DMS153 (cell line): ENCODE measurements at places on chromosomes 13 and 19.

DNA sequence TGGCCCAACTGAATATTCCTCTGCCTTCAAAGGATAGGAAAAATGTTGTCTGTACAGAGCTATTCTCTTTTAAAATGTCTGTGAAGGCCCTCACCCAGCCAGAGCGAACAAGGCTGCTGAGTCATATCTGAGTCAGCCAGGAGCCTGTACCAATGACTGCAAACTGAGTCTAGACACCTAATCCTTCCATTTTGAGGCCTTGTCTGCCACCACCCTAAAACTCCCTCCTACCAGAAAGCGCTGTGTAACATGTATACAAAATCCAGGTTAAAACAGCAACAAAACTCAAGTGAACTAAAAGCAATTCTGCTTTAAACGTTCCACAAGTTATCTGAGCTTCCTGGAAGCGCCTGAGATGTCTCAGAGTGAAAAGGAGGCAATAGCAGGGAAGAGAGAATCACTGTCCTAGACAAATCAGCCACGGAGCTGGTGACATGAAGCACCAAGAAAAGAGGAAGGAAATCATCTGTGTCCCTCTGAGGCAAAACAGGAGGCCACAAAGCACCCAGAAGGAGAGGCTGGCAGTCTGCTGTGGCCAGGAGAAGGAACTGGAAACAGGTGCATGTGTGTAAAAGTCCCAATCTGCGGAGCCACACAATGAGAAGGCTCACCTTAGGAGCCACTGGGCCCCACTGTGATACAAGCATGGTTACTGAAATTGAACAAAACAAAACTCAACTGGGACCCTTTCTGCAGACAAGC, 10.2 kb downstream of the DHRS12 start:
- DNase-seq, result no peak

GRCh38 chr13:101811881-101812280, 359.4 kb downstream of the ITGBL1 start:
- no peak for DNase-seq

DNA sequence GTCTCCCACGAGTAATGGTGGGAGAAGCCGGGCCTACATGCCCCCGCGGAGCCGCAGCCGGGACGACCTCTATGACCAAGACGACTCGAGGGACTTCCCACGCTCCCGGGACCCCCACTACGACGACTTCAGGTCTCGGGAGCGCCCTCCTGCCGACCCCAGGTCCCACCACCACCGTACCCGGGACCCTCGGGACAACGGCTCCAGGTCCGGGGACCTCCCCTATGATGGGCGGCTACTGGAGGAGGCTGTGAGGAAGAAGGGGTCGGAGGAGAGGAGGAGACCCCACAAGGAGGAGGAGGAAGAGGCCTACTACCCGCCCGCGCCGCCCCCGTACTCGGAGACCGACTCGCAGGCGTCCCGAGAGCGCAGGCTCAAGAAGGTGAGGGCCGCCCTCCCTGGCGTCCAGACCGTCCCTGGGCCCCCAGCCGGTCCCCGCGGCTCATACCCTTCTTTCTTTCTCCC, 1.4 kb upstream of the USF2 start:
- DNase-seq, result no peak

- no peak for DNase-seq
Observed at GRCh38 chr19:8615024-8615423, 4.5 kb upstream of the ADAMTS10 start.

GRCh38 chr19:10510301-10510802, 6.9 kb downstream of the S1PR5 start:
- no peak for DNase-seq

- DNase-seq, result no peak
Observed at GRCh38 chr19:14385492-14385891, 4.2 kb downstream of the ADGRE5 start.

- DNase-seq, result no peak
Observed at GRCh38 chr19:6842871-6843607, 44.3 kb upstream of the ADGRE1 start.

- DNase-seq, result no peak
Observed at GRCh38 chr19:932648-933552, 7.1 kb downstream of the ARID3A start.

GRCh38 chr13:98775386-98775785, 22.9 kb upstream of the SLC15A1 start:
- no peak for DNase-seq

GRCh38 chr13:78680576-78681350, 21.8 kb upstream of the OBI1 start:
- no peak for DNase-seq

DNA sequence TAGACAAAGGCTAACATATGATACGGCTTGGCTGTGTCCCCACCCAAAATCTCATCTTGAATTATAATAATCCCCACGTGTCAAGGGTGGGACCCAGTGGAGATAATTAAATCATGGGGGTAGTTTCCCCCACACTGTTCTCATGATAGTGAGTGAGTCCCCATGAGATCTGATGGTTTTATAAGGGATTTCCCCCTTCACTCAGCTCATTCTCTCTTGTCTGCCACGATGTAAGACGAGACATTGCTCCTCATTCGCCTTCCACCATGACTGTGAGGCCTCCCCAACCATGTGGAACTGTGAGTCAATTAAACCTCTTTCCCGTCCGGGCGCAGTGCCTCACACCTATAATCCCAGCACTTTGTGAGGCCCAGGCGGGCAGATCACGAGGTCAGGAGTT, 143.5 kb downstream of the RXFP2 start:
- no peak for DNase-seq

GRCh38 chr19:3336680-3337523, 29.5 kb upstream of the NFIC start:
- DNase-seq, result peak; percentile 82

- DNase-seq, result no peak
Observed at GRCh38 chr13:67281466-67281865, 51.3 kb upstream of the PCDH9 start.

GRCh38 chr13:70923863-70924752, 815.9 kb upstream of the KLHL1 start:
- DNase-seq, result no peak

GRCh38 chr13:80704369-80704768, 363.4 kb upstream of the SPRY2 start:
- DNase-seq, result no peak

GRCh38 chr13:30159446-30159839, 147.9 kb downstream of the KATNAL1 start:
- no peak for DNase-seq

- DNase-seq, result no peak
Observed at GRCh38 chr19:16249826-16250404, 52.2 kb downstream of the AP1M1 start.

DNA sequence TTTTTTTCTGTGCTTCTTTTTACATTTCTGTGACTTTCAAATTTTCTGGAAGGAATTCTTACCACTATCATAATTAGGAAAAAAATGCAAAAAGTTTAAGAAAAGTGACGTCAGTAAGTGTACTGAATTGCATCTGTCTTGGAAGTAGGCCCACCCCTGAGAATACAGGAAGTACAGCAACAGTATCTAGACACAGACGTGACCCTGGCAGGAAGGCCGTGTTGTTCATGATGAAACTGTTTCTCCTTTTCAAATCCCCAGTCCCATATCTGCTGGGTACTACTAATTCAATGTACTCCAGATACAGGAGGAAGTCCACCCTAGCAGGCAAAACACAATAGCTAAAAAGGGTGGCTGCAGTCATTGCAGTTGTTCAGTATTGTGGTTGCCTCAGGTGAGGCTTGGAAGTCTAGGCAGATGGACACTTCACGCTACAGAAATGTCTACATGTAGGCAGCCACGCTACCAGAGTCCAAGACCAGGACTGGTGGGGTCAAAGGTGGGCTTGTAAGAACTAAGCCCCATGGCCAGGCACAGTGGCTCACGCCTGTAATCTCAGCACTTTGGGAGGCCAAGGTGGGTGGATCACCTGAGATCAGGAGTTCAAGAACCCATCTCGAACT, 49.6 kb upstream of the MED4 start:
- DNase-seq, result no peak

- no peak for DNase-seq
Observed at GRCh38 chr13:102774214-102774568, 605 bp upstream of the TEX30 start.

DNA sequence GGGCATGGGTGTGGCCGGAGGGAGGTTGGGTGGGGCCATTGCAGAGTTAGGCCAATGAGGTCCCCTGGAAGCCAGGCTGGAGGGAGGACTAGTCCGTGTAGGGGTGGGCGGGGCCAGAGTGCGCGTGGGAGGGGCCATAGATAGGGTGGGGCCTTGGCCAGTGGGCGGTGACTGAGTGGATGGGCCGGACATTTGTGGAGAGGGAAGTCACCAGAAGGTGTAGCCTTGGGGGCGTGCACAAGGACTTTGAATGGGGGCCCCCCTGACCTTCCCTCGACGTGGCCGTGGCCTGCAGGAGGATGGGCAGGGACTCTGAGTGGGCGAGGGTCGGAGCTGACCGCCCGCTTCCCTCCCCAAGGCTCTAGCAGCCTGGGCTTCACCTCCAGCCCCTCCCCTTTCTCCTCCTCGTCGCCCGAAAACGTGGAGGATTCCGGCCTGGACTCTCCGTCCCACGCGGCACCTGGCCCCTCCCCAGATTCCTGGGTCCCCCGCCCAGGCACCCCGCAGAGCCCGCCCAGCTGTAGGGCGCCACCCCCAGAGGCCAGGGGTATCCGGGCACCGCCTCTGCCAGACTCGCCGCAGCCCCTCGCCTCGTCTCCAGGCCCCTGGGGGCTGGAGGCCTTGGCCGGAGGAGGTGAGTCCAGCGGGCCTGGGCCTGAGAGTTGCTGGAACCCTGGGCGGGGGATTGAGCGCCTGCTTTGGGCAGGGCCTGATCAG, 16.5 kb upstream of the B3GNT3 start:
- peak; percentile 60 for DNase-seq

- no peak for DNase-seq
Observed at GRCh38 chr19:6039566-6040225, 61.8 kb upstream of the RANBP3 start.

GRCh38 chr13:27487776-27488175, 37.4 kb upstream of the MTIF3 start:
- DNase-seq, result no peak

DNA sequence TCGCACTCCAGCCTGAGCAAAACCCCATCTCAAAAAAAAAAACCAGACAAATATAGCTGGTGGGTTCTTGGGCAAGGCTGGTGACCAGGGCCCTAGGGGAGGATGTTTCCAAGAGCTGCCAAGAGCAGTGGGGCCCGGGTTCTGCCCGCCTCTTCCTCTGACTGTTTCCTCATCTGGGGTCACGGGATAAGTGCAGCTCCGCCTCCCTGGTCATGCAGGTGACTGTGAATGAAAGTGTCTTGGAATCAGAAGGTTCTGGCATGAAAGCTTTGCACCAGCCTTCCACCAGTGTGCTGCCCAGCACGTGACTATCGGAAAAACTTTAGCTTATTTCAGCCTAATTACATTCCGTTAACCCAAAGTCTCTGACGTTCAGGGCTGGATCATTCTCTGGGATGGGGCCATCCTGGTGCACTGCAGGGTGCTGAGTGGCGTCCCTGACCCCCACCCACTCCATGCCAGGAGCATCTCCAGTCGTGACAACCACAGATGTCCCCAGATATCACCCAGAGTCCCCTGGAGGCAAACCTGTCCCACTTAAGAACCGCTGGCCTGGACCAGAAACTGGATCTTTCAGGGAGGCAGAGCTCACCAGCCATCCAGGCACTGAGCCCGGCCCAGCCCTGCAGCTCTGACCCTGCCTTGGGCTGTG, 85.6 kb downstream of the GNG7 start:
- DNase-seq, result no peak

DNA sequence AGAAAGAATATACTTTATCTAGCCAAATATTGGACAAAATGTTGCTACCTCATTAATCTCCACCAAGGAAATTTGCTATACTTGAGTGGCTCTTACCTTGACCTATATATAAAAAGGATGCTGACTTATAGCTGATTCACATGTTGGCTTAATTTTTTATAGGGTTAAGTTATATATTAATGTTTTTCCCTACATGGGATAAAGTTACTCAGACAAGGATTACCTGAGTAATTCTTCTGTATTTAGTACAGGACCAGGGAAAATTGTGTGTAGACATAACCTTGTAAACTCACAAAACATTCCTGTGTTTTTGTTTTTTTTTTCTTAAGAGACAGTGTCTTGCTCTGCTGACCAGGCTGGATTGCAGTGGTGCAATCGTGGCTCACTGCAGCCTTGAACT, 30.6 kb upstream of the SOHLH2 start:
- no peak for DNase-seq

DNA sequence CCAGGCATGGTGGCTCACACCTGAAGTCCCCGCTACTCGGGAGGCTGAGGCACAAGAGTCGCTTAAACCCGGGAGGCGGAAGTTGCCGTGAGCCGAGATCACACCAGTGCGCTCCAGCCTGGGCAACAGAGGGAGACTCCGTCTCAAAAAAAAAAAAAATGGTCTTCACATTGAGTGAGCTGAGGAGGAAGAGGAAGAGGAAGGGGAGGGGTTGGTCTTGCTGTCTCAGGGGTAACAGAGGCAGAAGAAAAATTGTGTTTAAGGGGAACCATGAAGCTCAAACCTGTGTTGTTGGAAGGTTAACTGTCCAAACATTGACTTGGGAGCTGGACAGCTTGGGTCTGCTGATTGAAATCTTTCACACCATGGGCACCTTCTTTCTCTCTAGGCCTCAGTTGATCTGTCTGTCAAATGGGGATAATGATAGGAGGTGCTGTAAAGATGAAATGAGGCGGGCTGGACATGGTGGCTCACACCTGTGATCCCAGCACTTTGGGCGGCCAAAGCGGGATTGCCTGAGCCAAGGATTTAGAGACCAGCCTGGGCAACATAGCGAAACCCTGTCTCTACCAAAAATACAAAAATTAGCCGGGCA, 9.8 kb upstream of the SLC44A2 start:
- no peak for DNase-seq

DNA sequence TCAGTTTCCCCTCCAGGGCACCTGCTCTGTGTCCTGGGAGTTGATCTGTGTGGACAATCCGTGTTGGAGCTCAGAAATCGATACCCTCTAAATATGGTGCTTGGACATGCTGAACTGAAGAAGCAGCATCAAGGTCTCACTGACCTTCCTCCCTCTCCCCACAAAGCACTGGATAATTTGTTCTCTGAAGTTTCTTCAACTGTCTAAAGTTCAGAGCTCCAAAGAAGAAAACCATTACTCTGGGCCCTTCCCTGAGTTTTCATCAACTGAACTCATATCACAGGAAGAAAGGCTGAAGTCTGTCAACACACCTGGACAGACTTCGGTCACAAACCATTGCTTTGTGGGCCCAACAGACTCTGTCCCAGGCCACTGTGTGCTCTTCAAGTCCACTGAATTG, 132.1 kb downstream of the RGCC start:
- no peak for DNase-seq

GRCh38 chr19:23527797-23528196, 132.5 kb upstream of the ZNF91 start:
- no peak for DNase-seq

DNA sequence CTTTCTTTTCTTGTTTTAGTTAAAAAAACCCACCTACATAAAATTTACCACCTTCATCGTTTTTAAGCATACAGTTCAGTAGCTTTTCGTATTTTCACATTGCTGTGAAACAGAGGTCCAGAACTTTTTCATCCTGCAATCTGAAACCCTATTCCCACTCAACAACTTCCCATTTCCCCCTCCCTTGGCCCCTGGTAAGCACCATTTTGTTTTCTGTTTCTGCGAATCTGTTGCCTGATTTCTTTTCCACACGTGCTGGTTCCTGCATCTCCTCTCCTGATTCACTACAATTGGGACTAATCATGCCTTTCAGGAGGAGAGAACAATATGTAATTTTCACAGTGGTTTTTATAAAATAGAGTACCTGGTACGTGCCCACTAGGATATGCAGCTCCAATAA, 149.2 kb upstream of the RNF113B start:
- DNase-seq, result no peak
